ENCODE measurements at places on chromosomes 12 and 14.

GRCh38 chr14:20429801-20430669, 5.9 kb downstream of the KLHL33 start:
- no peak for DNase-seq

DNA sequence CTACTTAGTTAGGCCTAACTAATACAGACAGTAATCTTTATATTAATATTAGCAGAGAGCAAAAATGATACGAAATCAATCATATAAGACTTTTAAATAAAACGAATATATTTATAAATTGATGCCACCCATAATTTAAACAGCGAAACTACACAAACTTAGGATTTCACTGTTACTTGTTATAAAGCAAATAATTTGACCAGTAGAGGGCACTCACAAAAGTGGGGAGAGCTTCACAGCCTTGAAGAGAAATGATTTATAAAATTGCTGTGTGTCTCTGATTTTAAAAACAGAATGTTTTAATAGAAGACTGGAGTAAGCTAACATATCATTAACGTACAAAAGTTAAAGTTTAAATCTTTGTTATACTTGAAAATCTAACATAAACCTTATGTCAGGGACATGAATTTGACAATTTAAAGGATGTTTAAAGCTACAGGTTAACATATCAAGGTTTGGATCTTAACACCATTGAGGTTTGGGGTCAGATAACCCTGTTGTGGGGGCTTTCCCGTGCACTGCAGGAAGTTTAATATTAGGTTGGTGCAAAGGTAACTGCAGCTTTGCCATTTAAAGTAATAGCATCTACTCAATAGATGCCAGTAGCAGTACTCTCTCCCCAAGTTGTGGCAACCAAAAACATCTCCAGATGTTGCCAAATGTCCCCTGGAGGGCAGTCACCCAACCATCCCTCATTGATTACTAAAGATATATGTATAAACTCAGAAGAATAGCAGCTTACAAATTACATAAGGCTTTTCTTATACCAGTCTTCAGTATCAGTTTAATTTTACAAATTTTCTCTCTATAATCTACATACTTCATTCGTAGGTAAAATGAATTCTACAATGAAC, 9.3 kb downstream of the KRAS start:
- peak; percentile 80 for DNase-seq

GRCh38 chr12:24678436-24678835, 270.5 kb downstream of the BCAT1 start:
- DNase-seq: no peak

DNA sequence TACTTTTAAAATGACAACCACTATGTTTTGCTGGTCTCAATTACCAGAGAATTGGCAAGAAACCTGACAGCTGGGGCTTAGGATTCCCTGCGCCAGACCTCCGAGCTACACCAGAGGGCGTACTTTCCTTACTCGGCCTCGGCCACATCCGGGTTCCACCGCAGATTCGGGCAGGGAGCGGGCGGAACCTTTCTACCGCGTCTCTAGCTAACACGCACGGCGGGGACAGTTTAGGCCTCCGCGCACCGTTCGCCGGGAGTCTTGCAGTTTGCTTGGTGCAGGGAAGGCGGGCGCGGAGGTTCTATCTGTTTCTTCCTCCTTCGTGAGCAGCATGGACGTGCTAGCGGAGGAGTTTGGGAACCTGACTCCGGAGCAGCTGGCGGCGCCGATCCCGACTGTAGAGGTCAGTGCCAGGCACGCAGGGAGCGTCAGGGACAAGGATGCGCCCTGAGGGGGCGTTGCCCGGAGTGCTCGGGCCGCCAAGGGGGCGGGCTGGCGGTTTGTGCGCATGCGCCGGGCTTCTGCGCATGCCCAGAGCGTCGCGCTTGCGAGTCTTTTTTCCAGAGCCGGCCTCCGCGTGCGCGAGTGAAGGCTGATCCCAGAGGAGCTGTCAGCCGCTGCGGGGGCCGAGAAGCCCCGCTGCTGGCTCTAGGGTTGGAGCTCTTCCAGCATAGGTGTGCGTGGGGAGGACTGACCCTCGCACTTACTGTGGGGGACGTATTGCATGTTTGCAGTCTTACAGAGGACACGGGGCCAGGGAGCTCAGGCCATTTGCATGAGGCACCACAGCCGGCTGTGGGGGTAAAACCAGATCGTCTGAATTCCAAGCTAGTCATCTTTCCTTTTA, at the start of gene POLR3B:
Gene POLR3B (plus strand): TSS at position 200 of the 847 bp plus-strand sequence. CDS start 132 bp downstream, at position 332.
- DNase-seq: peak; percentile 95

GRCh38 chr14:92414690-92415445, 91.9 kb downstream of the SLC24A4 start:
- peak; percentile 72 for DNase-seq

GRCh38 chr12:31629756-31630732, 29.4 kb upstream of the ETFBKMT start:
- peak; percentile 18 for DNase-seq

- DNase-seq: no peak
Measured at GRCh38 chr12:30180602-30181001, 396.9 kb upstream of the TMTC1 start.

GRCh38 chr12:121003650-121004049, 12.6 kb downstream of the C12orf43 start:
- DNase-seq: no peak

- DNase-seq: peak; percentile 91
Measured at GRCh38 chr12:51341251-51342007, 5.0 kb downstream of the CELA1 start.

DNA sequence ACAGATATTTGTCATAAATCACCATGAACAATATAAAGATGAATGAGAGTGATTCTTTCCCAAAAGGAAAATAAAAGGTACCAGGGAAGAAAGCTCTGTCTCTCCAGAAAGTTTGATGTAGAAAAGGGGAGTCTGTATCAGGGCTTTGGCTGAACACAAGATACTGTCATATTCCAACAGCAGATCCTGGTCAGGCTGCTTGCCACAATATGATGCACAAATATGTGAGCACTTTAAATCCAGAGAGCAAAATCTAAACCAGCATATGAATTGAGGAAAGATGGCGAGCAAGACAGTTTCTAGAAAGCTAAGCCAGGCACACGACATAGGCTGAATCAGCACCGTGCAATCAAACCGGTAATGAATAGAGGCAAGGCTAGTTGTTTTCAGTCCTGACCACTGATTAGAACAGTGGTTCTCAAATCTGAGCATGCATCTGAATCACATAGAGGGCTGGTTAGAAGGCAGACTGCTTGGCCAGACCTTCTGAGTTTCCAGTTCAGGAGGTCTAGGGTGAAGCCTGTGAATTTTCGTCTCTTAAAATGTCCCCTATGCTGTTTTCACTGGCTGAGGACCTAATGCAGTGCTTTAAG, 60.7 kb downstream of the PLCZ1 start:
- DNase-seq: no peak

GRCh38 chr14:80575763-80576162, 364.5 kb upstream of the DIO2 start:
- no peak for DNase-seq

All from suppressor macrophage treated with lipopolysaccharide for 1 hour (primary cell).